ENCODE measurements at places on chromosomes 2 and 18.

- no peak for DNase-seq
Measured at GRCh38 chr18:65924904-65925303, 174.1 kb downstream of the CDH7 start.

GRCh38 chr2:48440103-48440390 is 89.9 kb upstream of the STON1 start:
- no peak for DNase-seq

- DNase-seq: no peak
Measured at GRCh38 chr18:26073758-26074157, 16.7 kb downstream of the SS18 start.

- DNase-seq: no peak
Measured at GRCh38 chr2:18824325-18824790, 235.0 kb upstream of the NT5C1B start.

DNA sequence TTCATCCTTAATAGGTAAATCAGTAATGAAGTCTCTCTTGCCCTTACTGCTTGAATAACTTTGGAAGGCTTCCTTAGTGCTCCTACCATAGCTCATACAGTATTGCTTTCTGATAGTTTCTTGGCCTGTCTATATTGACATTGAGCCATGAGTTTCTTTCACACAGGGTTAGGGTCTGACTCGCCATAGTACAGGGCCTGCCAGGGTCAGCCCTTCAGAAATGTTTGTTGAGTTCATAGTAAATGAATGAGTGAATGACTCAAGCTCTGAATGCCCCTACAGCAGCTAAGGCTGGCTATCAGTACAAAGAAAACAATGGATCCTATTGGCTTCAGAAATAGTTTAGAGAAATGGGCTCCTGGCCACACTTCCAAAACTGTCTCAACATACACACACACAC is 65.0 kb upstream of the LRATD1 start:
- DNase-seq: no peak

GRCh38 chr2:186098821-186099220 is 360.2 kb downstream of the FSIP2 start:
- no peak for DNase-seq

- no peak for DNase-seq
Measured at GRCh38 chr18:61824733-61825363, 68.0 kb downstream of the RNF152 start.

DNA sequence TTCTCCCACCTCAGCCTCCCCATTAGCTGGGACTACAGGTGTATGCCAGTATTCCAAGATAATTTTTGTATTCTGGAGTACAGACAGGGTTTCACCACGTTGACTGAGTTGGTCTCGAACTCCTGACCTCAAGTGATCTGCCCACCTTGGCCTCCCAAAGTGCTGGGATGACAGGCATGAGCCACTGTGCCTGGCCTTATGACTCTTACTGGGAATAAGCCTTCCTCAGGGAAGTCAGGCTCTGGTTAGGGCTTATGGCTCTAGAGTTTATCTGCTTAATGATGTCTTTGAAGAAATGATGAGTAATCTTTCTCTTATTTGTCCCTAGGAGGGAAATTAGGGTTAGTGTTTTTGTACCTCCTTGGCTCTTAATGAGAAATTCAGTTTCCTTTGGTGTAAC is 187.7 kb downstream of the FAM210A start:
- no peak for DNase-seq

GRCh38 chr2:224393157-224393872 is 8.6 kb downstream of the FAM124B start:
- no peak for DNase-seq

DNA sequence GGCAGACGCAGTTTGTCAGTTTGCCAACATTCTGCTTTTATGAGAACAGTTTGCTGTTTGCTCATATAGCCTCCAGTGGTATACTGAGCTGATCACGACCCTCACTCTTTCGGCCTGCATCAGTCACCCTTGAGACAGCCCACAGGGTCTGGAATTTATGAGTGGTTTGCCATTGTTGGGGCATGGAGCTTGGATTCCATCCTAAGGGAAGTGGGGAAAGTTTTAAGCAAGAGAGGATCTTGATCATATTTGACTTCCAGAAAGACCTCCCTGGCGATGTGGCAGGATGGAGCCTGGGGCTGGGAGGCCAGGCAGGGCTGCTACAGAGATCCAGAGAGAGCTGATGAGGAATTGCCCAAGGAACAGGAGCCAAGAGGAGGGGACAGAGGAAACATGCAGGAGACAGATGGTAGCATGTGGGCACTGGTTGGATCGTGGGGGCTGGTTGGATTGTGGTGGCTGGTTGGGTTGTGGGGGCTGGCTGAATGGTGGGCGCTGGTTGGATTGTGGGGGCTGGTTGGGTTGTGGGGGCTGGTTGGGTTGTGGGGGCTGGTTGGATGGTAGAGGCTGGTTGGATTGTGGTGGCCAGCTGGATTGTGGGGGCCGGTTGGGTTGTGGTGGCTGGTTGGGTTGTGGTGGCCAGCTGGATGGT is 27.3 kb upstream of the GPR17 start:
- no peak for DNase-seq

GRCh38 chr18:9113468-9114149 is 11.1 kb downstream of the NDUFV2 start:
- no peak for DNase-seq

DNA sequence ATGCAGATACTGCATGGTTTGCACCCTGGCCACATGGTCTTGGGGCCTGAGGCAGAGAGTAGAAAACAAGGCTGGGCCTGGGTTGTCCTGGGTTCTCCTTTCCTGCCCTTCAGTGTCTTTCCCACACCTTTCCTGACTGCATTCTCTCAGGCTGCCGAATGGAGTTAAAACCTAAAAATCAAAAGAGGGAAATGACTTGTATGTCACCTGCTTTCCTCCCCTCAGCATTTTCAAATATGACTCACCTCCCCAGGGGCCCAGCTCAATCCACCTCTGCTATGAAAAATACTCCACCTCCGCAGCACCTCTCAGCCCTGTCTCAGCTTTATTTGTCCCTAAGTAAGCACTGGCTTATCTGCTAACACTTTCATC is 457.8 kb upstream of the MEX3C start:
- no peak for DNase-seq

DNA sequence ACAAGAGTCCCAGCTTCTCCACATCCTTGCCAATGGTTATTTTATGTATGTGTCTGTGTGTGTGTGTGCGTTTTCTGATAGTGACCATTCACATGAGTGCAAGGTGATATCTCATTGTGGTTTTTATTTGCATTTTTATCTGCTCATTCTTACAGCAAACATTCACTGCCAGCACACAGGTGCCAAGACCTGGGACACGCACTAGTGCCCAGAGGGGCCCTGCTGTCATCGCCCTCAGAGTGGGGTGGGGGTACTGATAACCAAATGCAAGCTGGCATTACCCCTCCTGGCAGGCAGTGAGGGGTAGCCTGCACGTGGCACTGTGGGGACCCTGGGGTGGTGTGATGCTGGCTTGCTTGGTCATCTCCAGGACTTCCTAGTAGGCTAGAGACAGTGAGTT is 285.4 kb downstream of the LPIN1 start:
- no peak for DNase-seq

DNA sequence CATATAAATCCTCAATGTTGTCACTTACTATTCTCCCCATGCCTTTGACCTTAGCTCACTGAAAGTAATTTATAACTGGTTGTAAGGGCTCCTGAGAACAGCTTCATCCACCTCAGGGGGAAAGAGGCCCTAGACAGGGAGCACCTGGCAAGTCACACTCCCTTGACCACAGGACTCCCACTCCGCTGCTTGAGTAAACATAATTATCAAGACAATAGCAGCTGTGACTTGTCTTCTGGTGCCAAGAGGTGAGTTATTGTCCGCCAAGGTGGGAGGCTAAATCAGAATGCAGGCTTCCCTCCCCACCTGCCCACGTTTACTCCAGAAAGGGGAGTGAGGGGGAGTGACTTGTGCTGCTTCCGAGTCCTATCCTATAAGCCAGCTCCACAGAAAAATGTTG is 230.6 kb upstream of the LRATD1 start:
- DNase-seq: no peak

GRCh38 chr18:78927156-78927555 is 52.5 kb upstream of the SALL3 start:
- DNase-seq: no peak

- no peak for DNase-seq
Measured at GRCh38 chr2:88855620-88856408, 164.3 kb downstream of the RPIA start.

- DNase-seq: no peak
Measured at GRCh38 chr2:40102447-40102846, 323.4 kb upstream of the THUMPD2 start.

Measured in KG1 (cell line).